ENCODE measurements at places on chromosomes 4 and X.

DNA sequence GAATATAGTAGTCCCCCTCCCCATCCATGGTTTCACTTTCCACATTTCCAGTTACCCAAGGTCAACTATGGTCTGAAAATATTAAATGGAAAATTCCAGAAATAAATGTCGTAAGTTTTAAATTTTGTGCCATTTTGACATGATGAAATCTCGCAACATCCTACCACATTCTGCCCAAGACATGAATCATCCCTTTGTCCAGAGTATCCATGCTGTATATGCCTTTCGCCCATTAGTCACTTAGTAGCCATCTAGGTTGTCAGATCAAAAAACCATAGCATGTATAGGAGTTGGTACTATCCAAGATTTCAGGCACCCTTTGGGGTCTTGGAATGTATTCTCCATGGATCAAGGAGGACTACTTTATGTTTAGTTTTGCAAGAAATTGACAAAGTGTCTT, 8.3 kb downstream of the PRRG1 start:
- DNase-seq = no peak

DNA sequence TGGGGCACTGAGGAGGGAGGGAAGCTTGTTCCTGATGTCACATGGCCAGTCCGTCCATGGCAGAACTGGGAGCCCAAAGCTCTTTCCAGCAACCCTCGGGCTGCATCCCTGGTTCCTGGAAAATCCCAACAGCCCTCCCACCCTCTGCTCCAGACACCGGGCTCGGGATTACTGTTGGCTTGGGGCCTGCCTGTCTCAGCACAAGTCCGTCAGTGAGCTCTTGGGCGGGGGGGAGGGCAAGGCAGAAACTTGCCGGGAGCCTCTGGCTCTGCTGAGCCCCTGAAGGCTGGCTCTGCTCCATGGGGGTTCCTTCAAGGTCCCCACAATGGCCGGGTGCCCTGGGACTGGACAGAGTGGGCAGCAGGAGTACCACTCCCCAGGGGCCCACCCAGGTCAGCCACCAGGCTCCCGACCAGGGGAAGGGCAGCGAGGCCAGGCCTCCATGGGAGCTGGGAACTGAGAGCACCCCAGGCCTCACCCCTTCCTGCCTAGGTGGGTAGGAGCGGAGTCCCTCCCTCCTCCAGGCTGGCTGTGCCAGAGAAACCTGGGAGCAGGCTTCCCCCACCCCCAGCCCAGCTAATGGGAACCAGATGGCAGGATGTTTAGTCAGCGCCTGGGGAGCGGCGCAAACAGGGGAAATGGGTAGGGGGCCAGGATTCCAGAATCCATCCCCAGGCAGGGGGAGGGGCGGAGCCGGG, 6.4 kb upstream of the HAUS7 start:
- no peak for DNase-seq

- no peak for DNase-seq
Measured at GRCh38 chr4:70943114-70943513, 40.9 kb downstream of the MOB1B start.

- no peak for DNase-seq
Measured at GRCh38 chr4:181293541-181293940, 949.7 kb upstream of the TENM3 start.

DNA sequence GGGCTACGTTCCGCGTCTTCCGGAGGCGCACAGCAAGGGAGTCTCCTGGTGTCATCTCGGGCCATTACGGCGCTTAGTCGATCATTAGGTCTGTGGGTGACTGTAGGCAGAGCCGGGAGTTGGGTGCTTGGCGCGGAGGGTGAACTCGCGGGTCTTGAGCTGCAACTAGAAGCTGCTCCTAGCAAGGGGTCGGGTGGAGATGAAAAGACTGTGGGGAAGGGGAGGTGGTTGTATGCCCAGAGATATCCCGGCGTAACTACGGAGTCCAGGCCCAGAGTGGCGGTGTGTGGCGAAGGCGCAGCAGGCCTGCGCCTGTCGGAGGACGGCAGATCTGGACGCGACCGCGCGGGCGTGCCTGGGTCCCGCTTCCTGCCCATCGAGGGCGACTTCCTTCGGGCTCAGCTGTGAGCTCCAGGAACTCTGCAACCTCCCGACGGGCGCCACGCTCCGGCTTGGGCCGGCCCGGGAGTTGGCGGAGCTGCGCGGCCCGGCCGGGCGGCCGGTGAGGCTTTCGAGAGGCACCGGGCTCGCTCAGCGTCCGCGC, 2.7 kb upstream of the NKX3-2 start:
- DNase-seq = no peak

DNA sequence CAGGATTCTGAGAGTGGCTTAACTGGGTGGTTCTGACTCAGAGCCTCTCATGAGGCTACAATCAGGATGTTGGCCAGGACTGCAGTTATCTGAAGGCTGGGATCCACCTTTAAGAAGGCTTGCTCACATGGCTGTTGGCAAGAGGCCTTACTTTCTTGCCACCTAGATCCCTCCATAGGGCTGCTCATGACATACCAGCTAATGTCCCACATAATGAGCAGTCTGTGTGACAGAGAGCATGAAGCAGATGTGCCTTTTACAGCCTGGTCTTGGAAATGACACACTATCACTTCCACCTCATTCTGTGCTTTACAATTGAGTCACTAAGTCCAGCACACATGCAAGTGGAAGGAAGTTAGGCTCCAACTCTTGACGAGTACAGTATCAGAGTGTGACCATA, 4.3 kb upstream of the RBM3 start:
- DNase-seq = no peak

- DNase-seq = no peak
Measured at GRCh38 chr4:24799544-24800324, 4.4 kb downstream of the SOD3 start.

GRCh38 chr4:31947101-31947500, 1226.9 kb downstream of the PCDH7 start:
- no peak for DNase-seq

DNA sequence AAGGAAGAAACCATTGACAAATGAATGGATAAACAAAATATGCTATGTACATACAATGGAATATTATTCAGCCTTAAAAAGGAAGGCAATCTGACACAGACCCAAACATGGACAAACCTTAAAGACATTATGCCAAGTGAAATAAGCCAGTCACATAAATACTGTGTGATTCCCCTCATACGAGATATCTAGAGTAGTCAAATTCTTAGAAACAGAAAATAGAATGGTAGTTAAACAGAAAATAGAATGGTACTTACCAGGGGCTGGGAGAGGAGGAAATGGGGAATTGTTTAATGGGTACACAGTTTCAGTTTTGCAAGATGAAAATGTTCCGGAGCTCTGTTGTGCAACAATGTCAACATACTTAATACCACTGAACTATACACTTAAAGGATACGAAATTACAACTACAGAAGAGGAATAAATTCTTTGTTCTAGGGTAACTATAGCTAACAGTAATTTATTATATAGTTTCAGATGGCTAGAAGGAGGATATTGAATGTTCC, 47.8 kb upstream of the DUSP21 start:
- no peak for DNase-seq

DNA sequence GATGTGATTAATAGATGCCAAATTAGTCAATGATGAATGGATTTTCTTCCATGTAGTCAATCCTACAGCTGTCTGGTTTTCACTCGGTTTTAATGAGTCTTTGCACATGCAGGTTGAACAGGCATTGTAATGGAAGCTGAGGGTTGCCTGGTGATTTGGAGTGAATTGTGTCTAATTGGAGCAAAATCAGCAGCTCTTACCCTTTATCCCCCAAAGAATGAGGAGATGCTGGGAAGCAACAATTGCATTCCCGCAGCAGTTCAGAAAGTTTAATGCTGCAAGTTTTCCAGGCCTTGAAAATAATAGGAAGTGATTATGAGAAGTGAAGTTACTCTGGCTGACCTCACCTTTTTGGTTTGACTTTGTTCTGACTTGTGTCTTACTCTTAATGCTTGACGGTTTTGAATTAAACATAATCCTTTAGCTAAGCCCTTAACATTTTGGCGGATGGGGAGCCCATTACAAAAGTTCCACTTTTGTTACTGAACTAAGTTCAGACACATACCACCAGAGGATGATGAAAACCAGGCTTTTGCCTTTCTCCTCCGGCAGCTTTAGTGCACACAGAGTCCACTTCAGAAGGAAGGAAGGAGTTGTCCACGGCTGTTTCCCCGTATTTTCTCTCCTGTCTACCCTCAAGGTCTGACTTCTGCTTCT, 78.8 kb upstream of the TBC1D9 start:
- no peak for DNase-seq

- DNase-seq = no peak
Measured at GRCh38 chr4:178976861-178977260, 1534.6 kb upstream of the AGA start.

- no peak for DNase-seq
Measured at GRCh38 chrX:70132877-70133302, 357 bp upstream of the IGBP1 start.

All from NCI-H1105 (cell line).